WERI-Rb-1 (cell line): ENCODE measurements at places on chromosomes 6 and 20.

- DNase-seq, result no peak
Observed at GRCh38 chr6:125346926-125347563, 45.3 kb upstream of the HDDC2 start.

GRCh38 chr20:14470231-14470899 is 133.0 kb upstream of the FLRT3 start:
- DNase-seq, result no peak

- no peak for DNase-seq
Observed at GRCh38 chr20:58147628-58148370, 80.7 kb downstream of the ANKRD60 start.

- DNase-seq, result no peak
Observed at GRCh38 chr6:32291543-32291942, 67.7 kb upstream of the NOTCH4 start.

DNA sequence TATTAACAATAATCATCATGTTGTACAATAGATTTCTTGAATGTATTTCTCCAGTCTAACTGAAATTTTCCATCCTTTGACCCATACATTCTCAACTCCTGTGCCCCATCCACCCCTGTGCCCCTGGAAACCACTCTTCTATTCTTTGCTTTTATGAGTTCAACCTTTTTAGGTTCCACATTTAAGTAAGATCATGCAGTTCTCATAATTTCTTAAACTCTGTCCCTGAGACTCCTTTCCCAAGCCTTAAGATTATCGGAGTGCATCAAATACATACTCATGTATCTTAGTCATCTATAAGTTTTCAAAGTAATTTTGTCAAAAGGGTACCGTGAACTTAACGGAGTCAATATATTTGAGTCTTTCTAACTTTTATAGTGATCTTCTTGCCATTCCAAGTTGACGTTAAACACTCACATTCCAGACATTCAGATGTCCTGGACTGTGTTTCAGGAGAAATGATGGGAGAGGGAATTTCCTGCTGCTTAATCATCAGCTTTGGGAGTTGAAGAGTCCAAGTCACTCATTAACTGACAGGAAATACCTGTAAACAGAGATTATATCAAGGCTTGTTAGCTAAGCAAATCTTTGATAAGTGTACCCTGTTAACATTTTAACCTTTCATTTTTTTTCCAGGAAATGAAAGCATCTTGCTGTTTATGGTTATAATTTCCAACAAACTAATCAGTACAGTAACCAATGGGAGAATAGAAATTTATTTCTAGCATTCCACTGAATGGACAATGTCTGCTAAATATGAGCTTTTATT is 73.3 kb downstream of the ADGRG6 start:
- no peak for DNase-seq

- DNase-seq, result no peak
Observed at GRCh38 chr6:17103715-17104114, 1.9 kb downstream of the STMND1 start.

GRCh38 chr6:148440016-148440415 is 97.4 kb downstream of the SASH1 start:
- no peak for DNase-seq
